ENCODE measurements at places on chromosomes 6 and 20. TPM values are rescaled to one million over a fixed set of nuclear protein-coding genes. Genes with fewer than 3 reads are reported as not detected.
A peak's percentile ranks its signal among the peaks of the same experiment; 100 is the strongest.

DNA sequence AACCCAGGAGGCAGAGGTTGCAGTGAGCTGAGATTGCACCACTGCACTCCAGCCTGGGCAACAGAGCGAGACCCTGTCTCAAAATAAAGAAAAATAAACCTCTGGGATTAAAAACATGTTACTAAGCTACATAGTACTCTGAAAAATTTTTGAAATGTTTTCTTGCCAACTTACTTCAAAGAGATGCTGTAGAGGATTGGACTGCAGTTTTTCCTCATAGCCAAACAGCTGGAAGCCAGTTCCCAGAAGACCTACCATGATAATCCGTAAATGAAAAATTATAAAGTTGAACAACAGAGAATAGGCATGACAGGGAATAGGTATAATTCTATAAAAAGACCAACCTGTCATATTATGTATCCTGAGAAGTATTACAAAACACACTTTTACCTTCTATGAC is 48.0 kb downstream of the RARS2 start:
- no peak for DNase-seq
- no peak overlapping the region for H3K4me3 ChIP-seq
- H3K27me3 ChIP-seq = no peaks in the 10 kb centered on the region
- peaks cover 85% of the 10 kb centered on the region for H3K36me3 ChIP-seq
- no peaks in the 10 kb centered on the region for H3K4me1 ChIP-seq

- no peak for DNase-seq
- no peak overlapping the region for H3K27ac ChIP-seq
- no peaks in the 10 kb centered on the region for H3K27me3 ChIP-seq
- H3K4me1 ChIP-seq = no peaks in the 10 kb centered on the region
- no peak overlapping the region for H3K4me3 ChIP-seq
These were observed 747.1 kb upstream of the ADGRB3 start for GRCh38 chr6:67887747-67888545.

DNA sequence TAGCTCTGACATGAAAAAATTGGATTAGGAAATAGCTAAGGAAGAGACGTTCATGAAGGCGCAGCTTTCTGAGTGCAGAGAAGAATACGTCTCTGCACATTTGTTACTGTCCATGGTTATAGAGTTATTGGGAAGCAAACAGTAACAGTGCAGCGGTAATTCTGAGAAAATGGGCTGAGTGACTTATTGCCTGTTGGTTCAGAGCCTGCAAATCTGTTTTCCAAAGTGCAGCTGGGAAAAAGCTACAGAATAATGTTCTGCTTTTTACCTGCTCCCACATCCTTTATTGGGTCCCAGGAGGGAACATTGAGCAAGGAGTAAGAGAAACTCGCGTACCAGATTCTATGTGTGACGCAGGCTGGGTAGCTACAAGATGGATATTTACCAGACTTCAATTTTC is 160.2 kb downstream of the BTBD3 start:
- H3K36me3 ChIP-seq = no peaks in the 10 kb centered on the region
- no peak for DNase-seq
- H3K4me3 ChIP-seq = no peak overlapping the region
- H3K27me3 ChIP-seq = no peaks in the 10 kb centered on the region

DNA sequence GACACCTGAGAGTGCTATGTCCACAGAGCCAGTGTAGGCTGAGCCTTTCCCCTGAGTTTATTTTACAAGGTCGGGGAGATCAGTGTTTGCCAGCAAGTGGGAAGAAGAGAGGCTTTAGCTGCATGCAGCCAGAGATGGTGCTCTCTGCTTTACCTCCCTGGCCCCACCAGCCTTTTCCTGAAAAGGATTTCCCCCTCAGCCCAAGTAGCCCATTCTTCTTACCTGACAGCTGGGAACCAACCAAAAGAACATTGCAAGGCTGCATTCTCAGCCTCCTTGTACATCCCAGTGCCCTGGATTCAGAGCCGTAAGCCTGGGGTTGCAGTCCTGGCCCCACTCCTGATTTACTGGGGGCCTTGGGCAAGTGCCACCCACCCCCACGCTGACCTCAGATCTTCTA is 16.9 kb downstream of the SNPH start:
- H3K36me3 ChIP-seq = no peaks in the 10 kb centered on the region
- no peak overlapping the region for H3K4me3 ChIP-seq
- peak; percentile 28 for DNase-seq
- H3K27me3 ChIP-seq = no peaks in the 10 kb centered on the region

Gene B4GALT5
- total RNA-seq = 29.8 TPM

Gene FOXP4
- total RNA-seq = 41.3 TPM

Gene CASP8AP2
- 40.0 TPM for total RNA-seq

- H3K27ac ChIP-seq = peak overlapping the region; percentile 87
- H3K27me3 ChIP-seq = no peaks in the 10 kb centered on the region
- DNase-seq = peak; percentile 70
- no peak overlapping the region for H3K4me3 ChIP-seq
- no peaks in the 10 kb centered on the region for H3K36me3 ChIP-seq
These were observed 58.3 kb downstream of the LAMP5 start for GRCh38 chr20:9572670-9573069.

- H3K36me3 ChIP-seq = no peaks in the 10 kb centered on the region
- H3K27me3 ChIP-seq = no peaks in the 10 kb centered on the region
- no peak overlapping the region for H3K27ac ChIP-seq
- no peaks in the 10 kb centered on the region for H3K4me1 ChIP-seq
- H3K4me3 ChIP-seq = no peak overlapping the region
These were observed 625.4 kb downstream of the QKI start for GRCh38 chr6:164039954-164040375.

DNA sequence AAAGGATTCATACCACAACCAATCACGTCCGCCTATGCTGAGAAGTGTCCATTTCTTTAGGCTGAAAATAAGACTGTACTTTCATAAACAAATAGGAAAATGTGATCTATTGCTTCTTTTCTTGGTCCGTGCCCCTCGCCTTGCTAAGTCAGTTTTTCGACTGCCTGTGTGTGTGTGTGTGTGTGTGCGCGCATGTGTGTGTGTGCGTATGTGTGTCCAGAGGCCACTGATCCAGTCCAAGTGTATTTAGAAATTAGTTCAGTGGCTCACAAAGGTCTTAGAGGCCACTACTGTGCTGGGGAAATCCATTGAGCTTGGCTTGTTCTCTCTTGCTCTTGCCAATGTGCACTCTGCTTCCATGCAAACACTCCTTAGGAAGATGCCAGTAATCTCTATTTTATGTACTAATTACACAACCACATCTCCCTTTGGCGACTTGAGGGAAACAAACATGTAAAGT is 50.5 kb downstream of the SLC22A23 start:
- DNase-seq = no peak
- H3K27ac ChIP-seq = no peak overlapping the region
- no peak overlapping the region for H3K4me3 ChIP-seq
- peaks cover 30% of the 10 kb centered on the region for H3K4me1 ChIP-seq
- no peaks in the 10 kb centered on the region for H3K36me3 ChIP-seq

DNA sequence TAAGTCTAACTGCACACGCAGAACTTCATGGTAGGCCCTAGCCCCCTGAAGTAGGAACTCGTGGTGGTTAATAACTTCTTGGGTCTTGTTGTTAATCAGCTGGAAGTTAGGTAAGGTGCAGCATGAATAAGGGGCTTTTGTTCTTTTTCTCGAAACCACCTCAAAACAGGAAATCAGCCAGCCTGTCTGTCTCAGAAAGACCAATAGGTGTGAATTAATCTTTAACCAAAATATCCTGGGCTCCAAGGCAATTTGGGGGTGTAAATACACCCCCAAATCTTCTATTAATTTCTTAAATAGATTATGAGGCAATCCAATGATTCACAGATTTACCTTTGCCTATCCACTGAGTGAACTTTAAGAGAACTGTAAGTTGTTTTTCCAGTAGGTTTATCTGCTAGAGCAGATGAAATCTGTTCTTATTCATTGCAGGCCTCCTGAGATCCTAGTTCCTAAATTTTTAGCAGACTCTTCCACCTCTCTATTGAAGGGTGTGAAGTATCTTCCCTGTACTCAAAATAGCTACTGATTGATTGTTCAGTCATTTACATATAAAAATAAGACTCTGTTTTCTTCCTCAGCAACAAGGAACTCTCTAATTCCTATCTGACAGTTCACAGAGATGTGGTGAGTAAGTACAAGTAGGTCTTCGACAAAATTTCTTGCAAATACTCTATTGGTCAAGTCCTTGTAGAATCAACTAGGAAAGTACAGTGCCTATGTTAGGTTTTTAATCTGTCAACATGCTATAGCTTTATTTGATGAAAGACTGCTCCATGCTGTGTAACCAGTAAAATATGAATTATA is 427.1 kb upstream of the NOX3 start:
- H3K27ac ChIP-seq = no peak overlapping the region
- no peaks in the 10 kb centered on the region for H3K4me1 ChIP-seq
- H3K36me3 ChIP-seq = no peaks in the 10 kb centered on the region
- no peak for DNase-seq
- no peak overlapping the region for H3K4me3 ChIP-seq

Gene UBE2V1
- 179 TPM for total RNA-seq

GRCh38 chr20:2741463-2741862 is 48.9 kb downstream of the EBF4 start:
- no peak overlapping the region for H3K27ac ChIP-seq
- no peak for DNase-seq
- H3K27me3 ChIP-seq = peaks cover 56% of the 10 kb centered on the region
- no peaks in the 10 kb centered on the region for H3K4me1 ChIP-seq
- no peak overlapping the region for H3K4me3 ChIP-seq

DNA sequence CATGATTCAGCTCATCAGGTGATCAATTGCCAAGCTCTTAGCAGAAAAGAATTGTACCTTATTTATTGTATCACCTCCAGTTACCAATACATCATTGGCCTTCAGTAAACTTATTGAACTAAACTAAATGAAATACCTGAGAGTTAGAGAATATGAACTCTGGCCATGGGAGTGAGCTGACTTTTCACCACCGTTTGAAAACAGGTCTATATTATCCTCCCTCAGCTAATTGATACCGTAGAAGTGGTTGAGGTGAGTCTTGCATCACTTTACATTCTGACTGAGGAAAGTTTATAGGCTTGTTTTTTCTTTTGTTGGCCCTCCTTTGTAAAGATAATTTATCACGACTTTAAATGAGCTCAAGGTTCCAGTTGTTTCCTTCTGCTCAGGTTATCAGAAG is 52.5 kb upstream of the ADGRG6 start:
- no peaks in the 10 kb centered on the region for H3K36me3 ChIP-seq
- no peak overlapping the region for H3K27ac ChIP-seq
- DNase-seq = no peak
- H3K4me3 ChIP-seq = no peak overlapping the region
- no peaks in the 10 kb centered on the region for H3K27me3 ChIP-seq

- H3K4me3 ChIP-seq = no peak overlapping the region
- no peaks in the 10 kb centered on the region for H3K4me1 ChIP-seq
- no peak overlapping the region for H3K27ac ChIP-seq
These were observed 78.4 kb downstream of the AHI1 start for GRCh38 chr6:135419162-135419561.

DNA sequence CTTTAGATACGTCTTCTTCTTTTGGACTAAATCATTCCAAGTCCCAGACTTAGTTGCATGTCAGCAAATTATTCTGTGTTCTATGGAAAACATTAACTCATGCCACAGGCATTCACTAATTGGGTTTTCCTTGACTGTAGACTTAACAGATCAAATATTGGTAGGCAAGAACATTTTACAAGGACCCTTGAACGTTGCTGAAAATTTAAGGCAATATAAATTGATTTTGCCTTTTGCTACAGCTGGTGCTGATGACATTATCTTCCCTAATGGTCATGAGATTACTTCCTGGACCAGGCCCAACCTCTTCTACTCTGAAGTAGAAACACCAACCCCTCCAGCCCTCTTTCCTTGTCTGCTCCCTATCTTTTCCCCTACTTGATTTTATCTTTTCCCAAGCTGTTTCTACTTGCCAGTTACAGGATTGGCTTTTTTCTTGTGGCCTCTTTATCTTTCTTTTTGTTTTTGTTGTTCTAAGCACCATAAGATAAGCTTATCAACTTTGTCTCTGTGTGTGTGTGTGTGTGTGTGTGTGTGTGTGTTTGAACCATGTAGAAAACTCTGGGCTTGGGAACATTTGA is 514.0 kb upstream of the SOX4 start:
- no peak overlapping the region for H3K27ac ChIP-seq
- peaks cover 3% of the 10 kb centered on the region for H3K36me3 ChIP-seq
- H3K27me3 ChIP-seq = no peaks in the 10 kb centered on the region
- H3K4me1 ChIP-seq = peaks cover 26% of the 10 kb centered on the region

Gene SIRPB1
- 0.54 TPM for total RNA-seq

Gene RAET1L
- total RNA-seq = not detected

- DNase-seq = peak; percentile 34
- H3K27me3 ChIP-seq = no peaks in the 10 kb centered on the region
- H3K4me3 ChIP-seq = no peak overlapping the region
- H3K36me3 ChIP-seq = peaks cover 11% of the 10 kb centered on the region
These were observed 17.6 kb downstream of the HEBP2 start for GRCh38 chr6:138421608-138422007.

- H3K27me3 ChIP-seq = no peaks in the 10 kb centered on the region
- H3K36me3 ChIP-seq = no peaks in the 10 kb centered on the region
- peak overlapping the region; percentile 86 for H3K27ac ChIP-seq
- no peaks in the 10 kb centered on the region for H3K4me1 ChIP-seq
These were observed 100.5 kb upstream of the DTNBP1 start for GRCh38 chr6:15763364-15763763.

DNA sequence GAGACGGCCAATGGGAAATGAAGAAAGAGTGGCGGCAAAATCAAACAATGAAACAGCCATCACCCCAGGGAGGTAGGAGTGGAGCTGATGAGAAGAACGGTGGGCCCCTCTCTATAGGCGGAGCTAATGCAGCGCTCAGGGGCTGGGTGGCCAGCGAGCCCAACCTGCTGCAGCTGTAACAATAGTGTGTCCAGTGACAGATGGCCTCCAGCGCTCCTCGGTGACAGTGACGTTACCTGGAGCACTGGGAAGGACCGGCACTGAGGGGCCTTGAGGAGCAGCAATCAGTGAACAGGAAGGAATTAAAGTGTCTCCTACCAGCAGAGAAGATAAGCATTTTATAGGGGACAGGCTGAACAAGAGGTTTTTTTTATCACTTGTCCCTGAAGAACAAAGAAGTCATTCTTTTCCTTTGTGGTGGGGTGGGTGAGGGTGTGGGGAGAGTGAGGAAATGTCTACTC is 81.6 kb downstream of the FOXA2 start:
- H3K27ac ChIP-seq = no peak overlapping the region
- DNase-seq = peak; percentile 54
- no peaks in the 10 kb centered on the region for H3K27me3 ChIP-seq

Gene LATS1
- total RNA-seq = 34.7 TPM

Measured in endodermal cell (in vitro differentiated cells).